ENCODE measurements at places on chromosomes 4 and X.

DNA sequence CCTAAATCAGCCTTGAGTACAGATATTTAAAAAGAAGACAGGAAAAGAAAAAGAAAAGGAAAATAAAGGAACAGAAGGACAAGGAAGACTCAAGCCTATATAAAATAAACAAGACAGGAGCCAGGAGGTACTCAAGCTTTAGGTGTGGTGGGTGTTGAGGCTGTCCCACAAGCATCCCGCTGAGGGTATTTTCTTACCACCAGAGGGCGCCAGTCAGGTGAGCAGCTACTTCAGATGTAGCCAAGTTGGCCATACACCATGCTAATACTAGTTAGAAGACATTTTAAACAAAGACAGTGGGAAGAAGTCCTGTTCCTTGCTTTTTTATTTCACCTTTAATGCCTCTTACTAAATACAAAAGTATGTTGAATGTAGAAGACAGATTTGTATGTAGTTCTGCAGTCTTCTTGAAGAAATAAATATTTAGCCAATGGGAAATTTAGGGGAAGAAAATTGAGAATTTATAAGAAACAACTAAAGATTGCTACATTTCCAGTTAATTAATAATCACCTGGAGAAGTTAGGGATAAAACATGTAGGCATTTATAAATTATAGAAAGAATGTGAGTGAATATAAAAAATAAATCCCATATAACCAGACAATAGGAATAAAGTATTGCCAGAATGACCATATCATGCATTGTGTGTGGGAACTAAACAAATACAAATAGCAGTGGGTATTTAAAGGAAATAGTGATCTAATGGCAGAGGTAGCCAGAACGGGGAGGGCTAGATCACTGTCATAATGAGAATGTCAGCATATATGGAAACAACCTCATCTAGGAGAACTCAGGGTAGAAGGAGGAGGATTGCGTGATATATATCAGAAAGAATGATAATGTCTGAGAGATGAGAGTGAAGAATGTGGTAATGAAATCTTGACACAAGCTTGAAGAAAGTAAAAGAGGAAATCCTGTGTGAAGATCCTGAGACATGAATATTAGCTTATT is 71.0 kb downstream of the MTHFD2L start:
- DNase-seq: no peak

GRCh38 chr4:27152703-27153102 is 292.1 kb downstream of the STIM2 start:
- DNase-seq: no peak

DNA sequence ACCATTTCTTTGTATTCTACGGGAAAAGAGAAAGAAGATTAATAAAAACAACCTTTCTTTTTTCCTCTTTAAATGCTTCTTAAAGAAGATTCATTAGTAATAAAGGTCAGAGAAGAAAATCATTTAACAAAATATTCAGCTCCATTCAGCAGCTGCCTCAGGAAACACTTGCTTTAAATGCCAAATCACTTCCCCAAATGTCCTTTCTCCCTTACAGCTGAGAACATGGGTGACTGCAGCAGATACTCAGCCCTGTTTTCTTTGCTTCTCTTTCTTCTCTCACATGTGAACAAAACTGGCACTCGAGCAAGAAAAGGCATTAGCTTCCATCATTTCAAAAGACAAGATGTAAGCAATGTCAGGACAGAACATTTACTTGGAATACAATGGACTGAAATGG is 120.2 kb downstream of the INPP4B start:
- no peak for DNase-seq

DNA sequence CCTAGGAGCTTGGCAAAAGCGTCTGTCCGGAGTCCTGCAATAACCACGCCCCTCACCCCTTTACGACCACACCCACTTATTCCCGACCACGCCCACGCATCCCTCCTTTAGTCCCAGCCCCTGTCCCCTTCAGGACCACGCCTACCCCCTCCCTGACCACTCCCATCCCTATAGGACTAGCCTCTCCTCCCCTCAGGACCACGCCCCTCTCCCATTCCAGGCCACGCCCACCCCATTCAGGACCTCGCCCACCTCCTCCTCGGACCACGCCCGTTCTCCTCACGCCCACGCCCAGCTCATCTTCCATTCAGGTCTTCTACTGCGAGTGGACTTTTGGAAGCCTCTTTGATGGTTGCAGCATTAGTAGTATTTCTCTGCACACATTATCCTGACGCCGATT is 131.2 kb upstream of the STX18 start:
- no peak for DNase-seq

GRCh38 chr4:148961526-148961925 is 519.3 kb upstream of the NR3C2 start:
- no peak for DNase-seq

DNA sequence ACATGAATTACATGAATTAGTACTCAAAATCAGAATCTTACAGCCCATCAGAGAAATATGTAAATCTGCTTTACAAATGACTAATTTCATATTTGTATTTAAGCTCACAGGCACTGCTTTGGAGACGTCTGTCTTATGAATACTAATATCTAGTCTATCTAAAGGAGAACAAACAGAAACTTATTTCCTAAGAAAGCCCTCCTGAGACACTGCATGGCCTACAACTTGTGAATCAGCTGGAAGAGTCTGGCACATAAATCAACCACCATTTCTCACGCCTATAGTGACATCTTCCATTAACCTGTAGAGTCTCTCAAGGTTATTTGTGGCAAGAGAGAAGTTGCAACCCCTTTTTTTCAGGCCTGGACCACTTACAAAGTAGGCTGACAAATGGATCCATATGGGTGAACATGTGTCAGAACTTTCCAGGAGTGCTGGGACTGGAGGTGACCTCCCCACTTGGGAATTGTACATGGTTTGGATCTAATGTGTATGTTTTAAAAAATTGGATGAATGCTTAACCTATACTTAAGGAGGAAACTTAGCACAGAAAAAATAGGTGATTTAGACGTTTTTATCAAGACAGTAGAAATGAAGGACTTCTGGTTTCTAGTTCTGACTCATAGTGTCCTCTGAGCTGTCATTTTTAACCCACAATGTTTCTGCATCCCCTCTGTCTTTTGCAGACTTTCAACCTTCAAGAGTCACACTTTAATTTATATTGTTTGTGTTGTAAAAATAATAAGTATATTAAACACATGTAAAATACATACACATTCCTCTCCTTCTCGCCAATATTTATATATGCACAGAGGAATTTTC is 83.2 kb upstream of the ARHGAP24 start:
- no peak for DNase-seq

DNA sequence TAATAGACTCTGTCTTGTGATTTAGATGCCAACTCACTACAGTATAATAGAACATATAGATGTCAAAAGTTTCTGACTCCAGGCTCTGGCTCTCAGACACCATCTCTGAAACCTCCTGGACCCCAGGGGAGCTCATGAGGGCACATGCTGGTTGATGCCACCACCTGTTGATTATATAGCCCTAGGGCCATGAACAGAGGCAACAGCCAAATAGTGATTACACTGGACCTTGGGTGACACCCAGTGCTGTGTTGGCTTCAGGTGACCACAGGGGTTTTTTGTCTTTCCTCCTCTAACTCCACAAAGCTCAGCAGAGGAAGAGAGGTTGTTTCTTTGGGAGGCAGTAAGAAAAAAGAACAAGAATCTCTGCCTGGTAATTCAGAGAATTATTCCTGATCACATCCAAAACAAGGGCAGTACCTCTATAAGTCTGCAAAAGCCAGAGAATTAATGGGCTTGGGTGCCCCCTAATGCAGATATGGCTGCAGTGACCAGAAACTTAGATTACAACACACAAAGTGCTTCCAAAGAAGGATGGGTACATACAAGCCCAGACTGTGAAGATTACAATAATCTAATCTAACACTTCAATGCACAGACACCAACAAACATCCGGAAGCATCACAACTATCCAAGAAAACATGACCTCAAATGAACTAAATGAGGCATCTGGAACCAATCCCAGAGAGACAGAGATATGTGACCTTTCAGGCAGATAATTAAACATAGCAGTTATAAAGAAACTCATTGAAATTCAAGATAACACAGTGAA is 1920.6 kb downstream of the ARAP2 start:
- DNase-seq: no peak

GRCh38 chr4:107333518-107333917 is 297.4 kb upstream of the DKK2 start:
- DNase-seq: no peak

DNA sequence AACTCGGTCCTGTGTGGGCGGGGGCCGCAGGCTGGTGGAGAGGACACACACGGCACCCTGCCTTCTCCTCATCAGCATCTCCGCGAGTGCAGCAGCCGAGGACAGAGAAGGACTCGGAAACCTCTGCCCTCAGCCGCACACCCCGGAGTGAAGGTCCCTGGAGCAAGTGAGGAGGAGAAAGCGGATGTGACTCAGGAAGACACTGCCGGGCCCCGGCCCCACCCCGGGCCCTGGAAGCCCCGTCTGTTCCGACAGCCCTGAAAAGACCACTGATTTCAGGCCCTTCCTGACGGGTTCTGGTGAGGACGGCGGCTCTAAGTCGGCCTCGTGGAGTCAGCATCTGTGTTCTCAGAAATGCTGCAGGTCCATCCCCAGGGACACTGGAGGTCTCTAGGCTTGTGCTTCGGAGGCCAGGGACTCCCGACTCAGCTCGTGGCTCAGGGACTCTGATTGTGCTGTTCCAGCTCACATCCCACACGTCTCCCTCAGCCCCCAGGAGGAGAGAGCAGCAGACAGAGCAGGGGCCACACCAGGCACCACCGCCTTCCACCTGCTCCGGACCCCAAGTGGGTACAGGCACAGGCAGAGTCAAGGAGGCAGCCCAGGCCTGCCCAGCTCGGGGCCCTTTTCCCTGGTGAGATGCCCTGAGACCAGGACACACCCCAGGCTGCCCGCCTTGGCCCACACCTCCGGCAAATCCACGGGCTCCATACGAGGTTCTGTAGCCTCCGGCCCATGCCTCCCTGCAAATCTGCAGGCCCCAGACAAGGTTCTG is 134.5 kb upstream of the NKX1-1 start:
- no peak for DNase-seq

DNA sequence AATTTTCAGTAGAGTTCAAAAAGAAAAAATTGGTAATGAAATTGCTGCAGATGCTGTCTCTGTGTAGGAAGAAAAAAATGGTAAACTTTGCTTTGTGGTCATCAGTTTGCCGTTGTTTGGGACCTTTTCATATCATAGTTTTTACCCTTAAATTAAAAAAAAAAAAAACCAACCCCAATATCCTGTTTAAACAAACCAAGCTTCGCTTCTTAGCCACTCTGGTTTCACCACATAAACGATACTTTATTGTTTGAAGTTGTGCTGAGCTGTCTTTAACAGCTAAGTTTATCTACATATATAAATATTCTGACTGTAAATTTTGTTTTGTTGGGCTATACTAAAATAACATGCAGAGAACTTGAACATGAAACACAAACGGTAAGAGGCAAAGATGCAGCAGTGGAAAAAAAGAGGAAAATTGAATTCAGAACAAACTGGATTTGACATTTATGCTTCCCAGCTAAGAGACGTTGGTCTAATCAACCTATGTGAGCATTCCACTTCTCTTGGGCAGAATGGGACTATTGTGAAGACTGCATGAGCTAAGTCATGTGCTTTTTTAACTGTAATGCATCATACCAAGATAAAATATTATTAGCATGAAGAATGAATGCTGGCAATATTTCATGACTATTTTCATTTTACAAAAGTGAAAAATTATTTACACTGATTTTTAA is 15.7 kb upstream of the H2AZ1 start:
- no peak for DNase-seq

DNA sequence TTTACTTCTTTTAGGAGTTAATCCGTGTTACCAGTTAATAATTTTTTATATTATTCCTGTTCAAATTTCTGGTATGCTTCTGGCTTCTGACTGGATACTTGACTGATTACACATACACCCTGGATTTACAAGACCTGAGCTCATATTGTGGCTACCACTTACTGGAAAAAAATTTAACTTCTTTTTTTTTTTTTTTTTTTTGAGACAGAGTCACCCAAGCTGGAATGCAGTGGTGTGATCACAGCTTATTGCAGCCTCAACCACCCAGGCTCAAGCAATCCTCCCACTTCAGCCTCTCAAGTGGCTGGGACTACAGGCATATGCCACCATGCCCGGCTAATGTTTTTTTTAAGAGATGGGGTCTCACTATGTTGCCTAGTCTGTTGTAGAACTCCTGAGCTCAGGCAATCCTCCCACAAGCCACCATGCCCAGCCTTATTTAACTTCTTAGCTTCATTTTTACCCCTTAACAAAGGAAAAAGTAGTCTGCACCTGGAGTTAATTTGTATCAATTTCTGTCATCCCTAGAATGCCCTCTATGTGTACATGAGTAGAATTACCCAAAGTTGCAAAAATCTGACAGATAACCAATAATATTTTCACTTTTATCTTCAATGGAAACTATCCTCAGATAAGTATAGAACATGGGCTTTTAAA is 50.3 kb downstream of the TMEM165 start:
- peak; percentile 61 for DNase-seq

GRCh38 chr4:6439120-6439762 is 33.2 kb downstream of the PPP2R2C start:
- no peak for DNase-seq

- no peak for DNase-seq
These were observed 72.1 kb downstream of the PARM1 start for GRCh38 chr4:75004755-75005668.

- no peak for DNase-seq
These were observed 44.6 kb upstream of the GPR173 start for GRCh38 chrX:53004038-53004437.

GRCh38 chrX:115344885-115345614 is 55.5 kb downstream of the LUZP4 start:
- peak; percentile 79 for DNase-seq

- peak; percentile 39 for DNase-seq
These were observed 20.4 kb downstream of the PIN4 start for GRCh38 chrX:72201836-72202536.

- no peak for DNase-seq
These were observed 6.8 kb downstream of the ASB5 start for GRCh38 chr4:176262243-176262642.

DNA sequence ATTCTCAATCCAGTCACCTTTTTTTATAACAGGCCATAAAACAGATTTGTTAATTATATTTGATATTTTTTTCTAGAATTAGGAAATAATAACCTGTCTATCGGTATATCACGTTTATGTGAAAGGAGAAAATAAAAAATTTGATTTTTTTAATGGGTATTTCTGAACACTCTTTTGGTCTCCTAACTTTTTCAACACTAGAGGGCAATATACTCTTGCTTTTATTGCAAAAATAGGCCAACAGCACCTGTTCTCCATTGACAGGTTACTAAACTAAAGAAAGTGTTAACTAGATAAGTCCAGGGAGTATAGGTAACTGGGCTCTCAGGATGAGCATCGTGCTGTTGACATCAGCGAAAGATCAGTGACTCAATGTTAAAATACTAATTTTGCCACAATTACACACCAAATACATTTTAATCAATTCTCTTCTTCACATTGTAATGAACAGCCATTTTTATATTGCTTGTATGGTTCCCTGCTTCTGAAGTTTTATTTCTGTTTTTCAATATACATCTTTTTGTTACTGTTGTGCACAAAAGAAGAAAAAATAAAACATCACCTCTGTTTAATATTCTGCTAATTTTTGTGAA is 22.8 kb downstream of the NDST4 start:
- no peak for DNase-seq

DNA sequence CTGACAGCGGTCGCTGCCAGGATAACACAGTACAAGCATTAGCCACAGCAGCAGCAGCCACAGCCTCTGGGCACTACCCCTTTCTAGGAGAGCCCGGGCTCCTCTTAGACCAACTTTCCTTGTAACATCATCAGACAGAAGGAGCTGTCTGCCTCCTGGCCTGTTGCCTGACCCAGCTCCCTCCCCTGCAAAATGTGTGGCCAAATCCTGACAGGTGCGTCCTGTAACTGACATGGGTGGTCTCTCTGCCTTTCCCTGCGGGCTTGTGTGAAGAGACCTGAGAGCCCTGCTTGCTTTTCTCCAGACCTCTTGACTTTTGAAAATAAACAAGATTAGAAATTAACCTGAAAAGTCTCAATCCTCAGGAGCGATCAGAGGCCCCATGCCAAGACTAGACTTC is 824.9 kb downstream of the RAPGEF2 start:
- DNase-seq: no peak

Measured in GM04503 (cell line).